ENCODE measurements at places on chromosomes 6 and 20.

DNA sequence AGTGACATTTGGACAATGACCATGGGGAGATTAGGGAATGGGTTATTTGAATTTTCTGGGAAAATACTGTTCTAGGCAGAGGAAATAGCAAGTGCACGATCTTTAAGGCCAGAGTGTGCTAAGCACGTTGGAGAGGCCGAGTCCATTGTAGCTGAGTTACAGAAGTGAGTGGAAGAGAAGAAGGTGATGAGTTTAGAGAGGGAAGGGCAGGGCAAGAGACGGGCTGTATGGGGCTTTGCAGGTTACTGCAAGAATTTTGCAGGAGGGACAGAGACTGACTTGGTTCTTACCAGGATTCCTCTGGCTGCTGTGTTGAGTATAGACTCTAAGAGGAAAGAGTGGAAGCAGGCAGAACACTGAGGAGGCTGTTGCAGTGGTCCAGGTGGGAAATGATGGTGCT is 1.1 kb upstream of the NCOA3 start:
- DNase-seq: no peak

GRCh38 chr6:149922642-149923326 is at the start of gene RAET1G:
Gene RAET1G, minus strand, starts transcription at chr6:149923121. Its CDS starts 111 bp downstream, at chr6:149923010.
- peak; percentile 70 for DNase-seq

DNA sequence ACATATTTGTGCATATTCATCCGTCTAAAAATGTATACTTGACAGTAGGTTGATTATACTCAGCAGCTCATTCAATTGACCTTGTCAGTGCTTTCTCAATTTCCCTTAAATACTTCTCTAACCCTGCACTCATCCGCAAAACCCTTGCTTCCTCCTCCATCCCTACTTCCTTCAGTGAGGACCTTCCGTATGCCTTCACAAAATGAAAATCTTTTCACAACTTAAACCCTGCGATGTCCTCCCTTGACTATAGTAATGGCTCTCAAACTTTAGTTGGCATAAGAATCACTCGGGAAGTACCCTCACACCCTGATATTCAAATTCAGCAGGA is 5.2 kb downstream of the MBOAT1 start:
- DNase-seq: no peak

DNA sequence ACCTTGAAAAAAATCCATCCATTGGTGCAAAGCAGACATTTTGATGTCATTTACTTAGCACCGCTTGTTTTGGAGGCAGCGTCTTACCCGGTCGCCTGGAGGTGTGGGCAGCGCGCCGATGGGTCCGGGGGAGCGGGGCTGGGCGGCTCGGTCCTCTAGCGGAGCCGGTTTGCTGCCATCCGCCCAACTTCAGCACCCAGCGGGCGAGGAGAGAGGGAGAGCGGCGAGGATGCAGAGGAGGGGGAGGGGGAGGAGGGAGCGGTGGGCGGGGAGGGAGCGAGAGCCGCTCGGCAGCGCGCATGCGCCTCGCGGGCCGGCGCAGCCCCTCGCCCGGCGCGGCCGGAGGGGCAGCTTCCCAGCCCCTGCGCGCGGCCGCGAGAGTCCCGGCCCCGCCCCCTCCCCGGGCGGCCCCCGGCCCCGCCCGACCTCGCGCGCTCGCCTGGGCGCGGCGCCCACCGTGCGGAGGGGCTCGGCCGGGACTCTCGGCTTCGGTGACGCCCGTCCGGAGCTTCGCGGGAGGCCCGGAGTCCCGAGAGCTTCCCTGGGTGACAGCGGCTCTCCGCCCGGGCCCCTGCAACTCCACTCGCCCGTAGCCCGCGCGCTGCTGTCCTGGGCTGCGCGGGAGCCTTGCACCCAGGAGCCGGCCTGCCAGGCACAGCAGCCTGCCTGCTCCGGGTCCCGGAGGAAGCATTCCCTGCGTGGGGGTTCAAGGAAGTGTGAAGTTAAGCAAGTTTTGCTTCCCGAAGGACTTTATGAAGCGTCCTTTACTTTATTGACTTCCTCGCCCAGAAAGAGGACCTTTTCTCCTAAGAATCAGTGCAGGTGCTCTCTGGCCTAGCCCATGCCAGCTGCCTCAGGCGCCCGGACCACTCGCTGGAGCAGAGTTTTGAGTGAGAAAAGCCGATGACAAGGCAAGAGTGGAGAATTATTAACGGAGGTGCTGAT is at the start of gene RGS17:
TSS of gene RGS17 (minus strand) at position 246 of the 945 bp plus-strand sequence. CDS start 87,264 bp downstream, outside the sequence.
- DNase-seq: no peak

GRCh38 chr6:13818341-13818740 is 4.0 kb upstream of the MCUR1 start:
- DNase-seq: no peak

DNA sequence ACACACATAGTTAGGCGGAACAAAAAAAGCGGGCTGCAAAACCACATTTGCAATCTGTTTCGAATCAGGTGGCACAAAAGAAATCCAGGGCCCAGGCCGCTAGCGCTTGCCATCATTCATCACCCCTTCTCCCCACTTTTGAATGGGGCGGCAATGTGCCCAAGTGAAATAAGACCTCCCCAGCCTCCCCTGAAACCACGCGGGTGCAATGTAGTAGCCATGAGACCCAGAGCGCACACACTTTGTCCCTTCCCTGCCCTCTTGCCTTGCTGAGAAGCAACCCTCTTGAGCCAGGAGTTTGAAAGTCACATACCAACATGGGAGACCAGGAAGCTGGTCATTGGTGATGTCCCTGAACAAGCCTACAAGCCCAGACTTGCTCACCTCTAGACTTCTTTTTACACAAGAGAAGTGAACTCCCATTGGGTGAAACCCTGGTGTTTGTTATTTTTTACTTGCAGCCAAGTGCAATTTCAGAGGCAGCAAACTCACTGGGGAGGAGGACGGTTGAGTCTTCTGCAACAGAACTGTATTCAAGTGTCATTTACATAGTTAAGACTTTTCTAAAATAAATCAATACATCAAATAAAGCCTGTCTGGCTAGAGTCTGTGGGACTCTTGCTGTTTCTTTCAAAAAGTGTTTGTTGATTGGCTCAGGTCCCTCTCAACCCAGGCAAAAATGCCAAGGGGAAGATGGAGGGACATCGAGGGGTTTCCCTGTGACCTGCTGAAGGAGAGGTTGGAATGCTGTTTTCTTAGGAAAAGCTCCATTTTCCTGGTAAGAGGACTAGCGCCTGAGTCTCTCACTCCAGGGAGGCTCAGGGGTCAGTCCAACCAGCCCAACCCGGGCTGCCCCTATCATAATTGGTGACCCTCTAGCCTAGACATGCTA is 138.1 kb upstream of the PTPN1 start:
- DNase-seq: no peak

- DNase-seq: no peak
These were observed 602.5 kb upstream of the CDH4 start for GRCh38 chr20:60649541-60649940.

DNA sequence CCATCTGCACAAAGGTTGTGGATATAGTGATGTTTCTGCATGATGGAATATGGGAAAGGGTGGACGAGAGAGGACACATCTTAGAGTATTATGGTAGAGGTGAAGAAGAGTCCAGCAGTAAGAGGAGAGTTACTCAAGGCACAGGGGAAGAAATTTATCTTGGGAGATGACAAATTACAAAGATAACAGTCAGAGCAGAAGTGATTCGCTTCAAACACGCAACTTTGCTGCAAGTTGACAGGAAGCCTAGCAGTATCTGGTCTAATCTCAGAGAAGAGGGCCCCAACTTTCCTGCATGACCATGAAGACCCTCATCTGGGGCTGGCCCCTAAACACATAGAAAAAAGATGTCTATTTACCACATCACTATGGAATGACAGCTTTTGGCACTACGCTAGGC is 1.2 kb upstream of the CALHM6 start:
- DNase-seq: no peak

DNA sequence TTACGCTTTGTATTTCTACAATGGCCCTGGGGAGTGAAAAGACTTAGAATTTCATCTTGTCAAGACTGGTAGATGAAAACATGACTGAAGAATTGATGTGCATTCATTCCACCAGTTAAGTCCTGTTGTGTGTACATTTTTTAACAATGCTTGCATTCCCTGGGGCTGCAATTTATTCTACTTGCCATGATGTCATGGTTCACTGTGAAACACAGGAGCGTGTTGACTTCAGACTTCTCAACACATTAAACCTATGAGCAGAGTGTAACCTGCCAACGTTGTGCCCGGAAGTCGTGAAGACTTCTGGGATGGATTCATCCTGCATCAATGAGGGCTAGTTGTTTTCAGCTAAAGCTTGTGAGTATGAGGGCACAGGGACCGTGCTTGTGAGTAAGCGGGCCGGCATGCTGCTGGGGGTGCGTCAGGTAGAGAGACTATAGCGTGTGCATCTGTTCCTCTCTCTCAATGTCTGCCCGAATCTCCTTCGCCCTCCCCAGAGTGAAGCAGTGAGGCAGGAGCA is 26.3 kb upstream of the RIMS4 start:
- DNase-seq: no peak

GRCh38 chr20:9369557-9369956 is 144.8 kb upstream of the LAMP5 start:
- DNase-seq: no peak

GRCh38 chr6:138815221-138815620 is 19.3 kb downstream of the ECT2L start:
- DNase-seq: no peak

DNA sequence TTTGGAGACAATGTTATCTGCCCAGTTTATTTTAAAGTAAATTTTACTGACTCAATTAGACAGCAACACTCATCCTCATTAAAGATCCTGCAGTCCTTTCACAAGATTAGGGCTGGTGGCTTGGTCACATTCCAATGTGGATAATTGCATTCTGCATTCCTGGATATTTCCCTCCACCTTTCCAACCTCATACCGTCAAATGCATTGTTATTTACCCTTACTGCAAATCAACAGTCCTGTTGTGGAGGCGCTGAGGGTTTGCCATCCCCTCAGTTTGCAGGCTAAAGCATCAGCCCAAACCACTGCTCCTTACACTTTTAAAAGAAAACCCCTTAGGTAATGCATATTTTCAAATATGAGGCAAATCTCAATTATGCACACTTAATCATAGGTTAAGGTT is 5.4 kb downstream of the CITED2 start:
- DNase-seq: no peak

- no peak for DNase-seq
These were observed 123.1 kb downstream of the KLHL32 start for GRCh38 chr6:97047473-97048201.

- no peak for DNase-seq
These were observed 349.0 kb downstream of the PRL start for GRCh38 chr6:21947731-21948386.

DNA sequence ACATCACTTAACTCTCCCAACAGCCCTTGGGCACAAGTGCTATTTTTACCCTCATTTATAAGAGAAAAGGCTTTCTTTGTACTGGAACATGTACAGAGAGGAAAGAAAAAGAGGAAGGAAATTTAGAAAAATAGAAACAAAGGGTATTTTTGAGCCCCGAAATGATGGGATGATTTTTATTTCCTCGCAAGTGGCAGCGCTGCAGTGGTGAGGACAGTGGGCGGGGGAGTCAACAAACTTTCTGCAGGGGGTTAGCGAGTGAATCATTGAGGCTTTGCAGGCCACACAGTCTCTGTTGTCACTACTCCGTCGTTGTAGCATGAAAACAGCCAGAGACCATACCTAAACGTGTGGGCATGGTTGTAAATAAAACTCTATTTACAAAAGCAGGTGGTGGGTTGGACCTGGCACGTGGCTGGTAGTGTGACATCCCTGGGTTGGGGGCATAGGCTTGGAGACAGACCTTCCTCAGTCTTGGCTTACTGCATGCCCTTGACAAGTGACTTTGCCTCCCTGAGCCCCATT is 25.5 kb upstream of the OCSTAMP start:
- DNase-seq: no peak

GRCh38 chr6:137543114-137543513 is 48.9 kb upstream of the OLIG3 start:
- no peak for DNase-seq

DNA sequence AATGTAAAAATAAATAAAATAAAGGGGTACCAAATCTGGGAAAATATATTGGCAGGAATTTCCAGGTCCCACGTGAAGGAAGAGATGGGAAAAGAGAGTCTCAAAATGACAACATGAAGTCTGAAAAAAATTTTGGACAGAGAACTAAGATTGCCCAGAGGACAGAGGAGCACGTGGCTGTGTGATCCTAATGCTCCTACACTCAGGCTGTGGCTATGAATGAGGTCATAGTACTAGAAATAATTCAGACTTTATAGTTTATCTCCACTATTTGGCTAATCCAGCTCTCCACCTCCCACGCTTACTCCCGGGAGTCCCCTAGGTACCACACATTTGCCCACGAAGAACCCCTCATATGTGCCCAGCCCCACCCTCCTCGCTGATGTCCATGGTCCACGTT is 42.8 kb upstream of the STMND1 start:
- DNase-seq: no peak

- DNase-seq: peak; percentile 22
These were observed 543.4 kb downstream of the CD83 start for GRCh38 chr6:14660806-14661579.

GRCh38 chr20:47479506-47479905 is 22.2 kb upstream of the NCOA3 start:
- DNase-seq: no peak

DNA sequence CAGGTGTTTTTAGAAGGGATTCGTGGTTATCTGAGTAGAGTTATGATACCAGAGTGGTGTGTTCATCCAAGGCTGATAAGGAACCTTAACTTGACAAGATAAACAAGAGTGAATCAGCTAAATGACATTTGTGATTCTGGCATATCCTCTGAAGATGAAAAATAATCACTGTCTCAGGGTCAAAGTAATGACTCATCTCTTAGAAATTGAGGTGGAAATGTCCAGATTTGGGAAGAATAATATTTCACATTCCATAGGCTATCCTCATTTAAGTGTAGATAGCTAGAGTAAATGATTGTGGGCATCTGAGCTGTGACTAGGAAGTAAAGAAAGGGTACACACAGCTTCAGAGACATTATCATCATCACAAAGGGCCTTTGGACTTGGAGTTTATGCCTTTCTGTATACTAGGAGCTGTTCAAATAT is 255.7 kb downstream of the GJA1 start:
- DNase-seq: no peak

DNA sequence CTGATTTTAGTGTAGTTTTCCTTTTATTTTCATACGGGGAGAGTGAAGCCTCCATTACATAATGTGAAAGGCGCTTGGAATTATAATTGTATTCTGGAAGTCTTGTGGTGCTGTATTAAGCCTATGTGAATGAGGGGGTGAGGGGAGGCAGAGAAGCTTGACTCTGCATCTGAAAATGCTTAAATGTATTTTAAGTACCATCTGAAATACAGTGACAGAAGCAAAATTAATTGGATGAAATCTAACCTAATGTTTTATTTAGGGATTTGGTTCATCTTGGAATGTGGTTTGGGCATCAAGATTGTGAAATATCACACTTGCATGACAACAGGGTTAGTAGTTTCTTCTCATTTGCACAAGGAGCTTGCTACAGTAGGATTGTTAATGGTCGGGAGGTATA is 41.2 kb downstream of the TMEM200A start:
- no peak for DNase-seq

DNA sequence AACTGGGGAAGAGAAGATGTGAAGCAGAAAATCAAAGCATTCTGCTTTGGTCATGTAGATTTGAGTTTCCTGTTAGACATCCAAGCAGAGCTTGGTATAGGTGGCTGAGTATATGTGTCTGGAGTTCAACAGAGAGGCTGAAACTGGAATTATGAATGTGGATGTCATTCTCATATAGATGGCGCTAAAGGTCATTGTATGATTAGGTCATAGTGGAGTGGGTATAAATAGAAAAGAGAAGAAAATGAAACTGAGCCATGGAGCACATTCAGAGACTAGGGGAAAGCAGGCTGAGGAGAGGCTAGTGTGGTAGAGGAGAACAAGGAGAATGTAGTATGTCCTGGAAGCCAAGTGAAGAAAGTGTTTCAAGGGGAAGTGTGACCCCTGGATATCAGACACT is 295.6 kb upstream of the PLN start:
- no peak for DNase-seq
